ENCODE measurements at places on chromosomes 2 and 18.

- DNase-seq, result peak; percentile 91
Measured at GRCh38 chr2:206084439-206084869, 1.5 kb downstream of the INO80D start.

DNA sequence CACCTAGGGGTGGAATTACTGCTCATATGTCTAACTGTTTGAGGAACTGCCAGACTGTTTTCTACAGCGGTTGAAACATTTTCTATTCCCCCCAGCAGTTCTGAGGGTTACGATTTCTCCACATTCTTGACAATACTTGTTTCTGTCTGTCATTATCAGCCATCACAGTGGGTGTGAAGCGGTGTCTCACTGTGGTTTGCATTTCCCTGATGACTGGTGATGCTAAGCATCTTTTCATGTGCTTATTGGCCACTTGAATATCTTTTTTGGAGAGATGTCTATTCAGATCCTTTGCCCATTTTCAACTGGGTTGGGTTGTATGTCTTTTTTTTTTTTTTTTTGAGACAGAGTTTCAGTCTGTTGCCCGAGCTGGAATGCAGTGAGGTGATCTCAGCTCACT, 63.0 kb downstream of the ADNP2 start:
- no peak for DNase-seq

- DNase-seq, result no peak
Measured at GRCh38 chr2:47815764-47816163, 32.8 kb downstream of the MSH6 start.

DNA sequence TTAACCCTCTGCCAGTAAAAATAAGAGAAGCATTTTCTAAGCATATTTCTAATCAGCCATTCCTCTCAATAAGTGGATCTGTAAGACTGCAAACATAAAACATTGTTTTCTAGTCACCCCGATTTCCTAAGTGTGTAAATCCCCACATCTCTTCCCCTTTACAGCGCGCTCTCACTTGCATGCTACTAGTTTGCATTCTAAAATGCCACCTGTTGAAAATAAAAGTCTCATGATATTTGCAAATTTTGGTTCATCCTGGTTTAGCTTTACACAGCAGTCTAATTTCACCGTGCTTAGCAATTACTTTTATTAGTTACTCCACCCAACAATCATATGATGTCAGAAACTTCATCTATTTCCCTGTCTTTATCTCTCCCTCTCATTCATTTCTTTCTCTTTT, 1230.7 kb upstream of the ZEB2 start:
- DNase-seq, result no peak

DNA sequence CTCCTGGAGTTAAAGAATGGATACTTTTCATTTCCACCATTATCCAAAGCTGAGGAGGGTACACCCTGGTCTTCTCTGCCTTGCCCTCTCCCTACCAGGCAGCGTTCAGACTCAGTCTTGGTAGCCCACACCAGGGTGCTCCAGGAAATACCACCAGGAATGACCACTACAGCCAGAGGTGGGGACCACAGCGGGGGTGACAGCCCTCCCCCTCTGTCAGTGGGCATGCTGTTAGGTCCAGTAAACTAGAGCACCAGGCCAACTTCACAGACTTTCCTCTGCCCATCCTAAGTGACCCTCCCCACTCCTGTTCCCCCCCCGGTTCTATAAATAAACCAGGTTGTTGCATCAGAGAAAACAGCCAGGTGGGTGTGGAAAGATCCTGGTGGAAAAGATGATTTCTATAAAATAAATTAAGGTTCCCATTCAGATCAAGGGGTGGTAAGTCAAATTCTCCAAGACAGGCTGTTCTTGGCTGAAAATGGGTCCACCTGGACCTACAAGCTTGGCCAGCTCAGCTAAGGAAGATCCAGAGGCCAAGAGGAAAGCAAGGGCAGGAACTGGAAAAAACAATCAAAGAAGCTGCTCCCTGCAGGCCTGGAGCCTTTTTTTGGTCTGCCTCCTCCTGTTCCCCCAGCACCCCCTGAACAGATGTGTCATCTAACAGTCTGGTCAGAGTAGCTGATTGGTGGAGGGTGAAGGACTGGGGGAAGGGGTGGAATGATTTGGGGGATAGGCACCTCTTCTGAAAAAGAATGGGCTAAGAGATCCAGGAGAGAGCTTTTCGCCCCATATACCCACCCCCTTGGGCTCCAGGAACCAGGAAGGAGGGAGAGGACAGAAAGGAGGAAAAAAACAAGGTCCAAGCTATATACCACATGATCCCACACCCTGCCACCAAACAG, 2.3 kb downstream of the RAB11FIP5 start:
- peak; percentile 66 for DNase-seq

DNA sequence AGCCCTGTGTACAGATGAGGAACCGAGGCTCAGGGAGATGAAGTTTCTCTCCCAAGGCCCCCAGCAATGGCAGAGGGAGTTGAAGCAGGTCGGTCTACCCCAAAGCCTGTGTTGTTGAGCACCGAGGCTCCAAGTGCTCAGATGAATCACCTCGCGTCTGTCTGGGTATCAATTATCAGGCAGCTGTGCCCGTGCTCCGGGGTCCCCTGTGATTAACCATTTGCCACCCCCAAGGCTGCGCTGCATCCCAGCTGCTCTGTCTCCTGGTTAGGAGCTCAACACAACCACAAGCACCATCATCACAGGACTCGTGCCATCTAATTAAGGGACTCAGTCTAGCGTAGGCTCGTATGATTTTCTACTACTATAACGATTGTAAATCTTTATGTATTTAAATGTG, 27.1 kb downstream of the LIPG start:
- no peak for DNase-seq

- DNase-seq, result no peak
Measured at GRCh38 chr2:79432731-79433146, 80.1 kb upstream of the CTNNA2 start.

GRCh38 chr2:231970461-231970860, 8.9 kb downstream of the DIS3L2 start:
- DNase-seq, result peak; percentile 68

DNA sequence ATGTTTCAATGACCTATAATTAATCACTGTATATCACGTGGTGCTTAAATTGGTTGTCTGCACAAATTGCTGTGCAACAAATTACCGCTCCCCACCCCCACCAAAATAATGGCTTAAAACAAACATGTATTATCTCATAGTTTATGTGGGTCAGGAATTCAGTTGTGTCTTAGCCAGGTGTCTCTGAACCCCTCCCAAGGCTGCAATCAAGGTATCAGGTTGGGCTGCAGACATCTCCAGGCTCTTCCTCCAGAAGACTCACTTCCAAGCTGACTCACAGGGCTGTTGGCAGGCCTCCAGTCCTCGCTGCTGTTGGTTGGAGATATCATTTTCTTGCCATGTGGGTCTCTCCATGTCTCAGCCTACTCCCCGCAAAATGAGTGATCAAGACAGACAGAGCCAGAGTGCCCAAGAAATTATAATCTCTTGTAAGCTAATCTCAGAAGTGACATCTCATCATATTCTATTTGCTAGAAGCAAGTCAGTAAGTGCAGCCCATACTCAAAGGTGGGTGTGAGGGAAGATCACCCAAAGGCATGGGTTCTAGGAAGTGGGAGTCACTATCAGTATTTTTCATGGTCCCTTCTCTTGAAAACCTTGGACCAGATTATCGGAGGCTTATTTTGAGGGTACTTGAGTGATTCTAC, 38.4 kb downstream of the SPC25 start:
- peak; percentile 27 for DNase-seq

- no peak for DNase-seq
Measured at GRCh38 chr2:11722292-11723060, 24.0 kb upstream of the LPIN1 start.

- no peak for DNase-seq
Measured at GRCh38 chr2:191126386-191127085, 24.3 kb downstream of the STAT4 start.

GRCh38 chr2:202104286-202104870, 31.3 kb downstream of the KIAA2012 start:
- DNase-seq, result peak; percentile 59

GRCh38 chr2:170157025-170157684, 20.8 kb upstream of the MYO3B start:
- DNase-seq, result no peak

DNA sequence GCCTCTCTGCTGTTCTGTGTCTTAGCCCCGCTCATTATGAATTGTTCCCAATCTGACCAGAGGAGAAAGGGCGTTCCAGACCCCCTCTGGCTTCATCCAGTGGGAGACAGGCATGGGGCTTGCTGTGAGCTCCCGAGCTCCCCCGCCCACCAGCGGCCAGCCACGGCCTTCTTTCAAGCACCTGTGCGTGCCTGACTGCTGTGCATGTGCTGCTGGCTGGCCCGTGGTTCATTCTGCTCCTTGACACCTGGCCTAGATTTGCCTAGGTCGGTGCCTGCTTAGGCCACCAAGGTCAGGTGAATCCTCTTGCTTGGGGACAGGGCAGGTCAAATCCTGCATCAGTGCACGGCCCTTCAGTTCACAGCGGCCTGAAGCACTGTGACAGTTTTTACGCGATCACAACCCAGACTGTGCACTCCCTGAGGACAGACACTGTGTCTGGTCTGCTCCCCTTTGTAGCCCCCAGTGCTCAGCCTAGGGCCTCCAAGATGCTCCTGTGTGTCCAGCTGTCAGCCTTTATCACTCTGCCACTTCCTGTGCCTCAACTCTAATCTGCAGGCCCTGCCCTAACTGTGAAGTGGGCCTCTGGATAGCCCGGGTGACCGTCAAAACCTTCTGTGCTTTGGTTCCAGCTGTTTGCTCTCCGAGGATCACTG, 3.6 kb upstream of the LPIN1 start:
- no peak for DNase-seq

DNA sequence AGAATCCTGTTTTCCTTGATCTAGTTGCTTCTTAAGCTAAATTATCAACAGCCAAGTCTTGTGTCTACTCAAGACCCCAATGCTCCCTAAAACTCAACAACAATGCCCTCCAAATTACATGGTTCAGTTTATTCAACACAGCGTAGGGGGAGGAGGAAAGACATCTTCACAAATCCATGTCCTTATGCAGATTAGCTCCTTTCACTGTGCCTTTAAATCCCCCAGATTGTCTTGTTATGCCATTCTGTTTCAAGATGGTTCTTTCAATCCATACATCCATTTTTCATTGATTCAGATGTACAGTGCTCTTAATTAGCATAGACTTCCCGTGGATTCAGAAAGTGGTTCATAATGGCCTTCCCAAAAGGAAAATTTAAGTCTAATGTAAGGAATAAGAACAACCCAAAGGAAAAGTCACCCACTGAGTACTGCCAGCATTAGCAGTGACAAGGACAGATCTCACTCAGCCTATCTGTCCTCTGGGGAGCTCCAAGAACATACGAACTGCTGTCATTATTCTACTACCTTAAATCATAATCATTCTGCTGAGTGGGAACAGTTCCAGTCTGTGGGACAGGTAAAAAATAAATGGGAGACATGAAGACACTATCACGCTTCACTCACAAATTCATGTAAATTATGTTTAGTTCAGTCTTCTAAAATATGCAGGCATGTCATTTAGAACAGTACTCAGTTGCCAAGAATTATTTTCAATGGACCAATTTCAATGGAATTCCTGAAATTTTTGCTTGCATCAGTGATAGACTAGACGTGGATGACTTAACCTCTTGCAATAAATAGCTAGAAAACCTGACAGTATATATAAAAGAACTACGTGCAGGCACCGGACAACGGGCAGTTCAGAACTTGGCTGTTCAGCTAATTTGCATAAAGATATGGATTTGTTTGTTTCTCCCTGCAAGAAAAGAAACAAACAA, 58.9 kb upstream of the RNU4ATAC start:
- no peak for DNase-seq

- no peak for DNase-seq
Measured at GRCh38 chr2:169963786-169964185, 136.5 kb downstream of the UBR3 start.

DNA sequence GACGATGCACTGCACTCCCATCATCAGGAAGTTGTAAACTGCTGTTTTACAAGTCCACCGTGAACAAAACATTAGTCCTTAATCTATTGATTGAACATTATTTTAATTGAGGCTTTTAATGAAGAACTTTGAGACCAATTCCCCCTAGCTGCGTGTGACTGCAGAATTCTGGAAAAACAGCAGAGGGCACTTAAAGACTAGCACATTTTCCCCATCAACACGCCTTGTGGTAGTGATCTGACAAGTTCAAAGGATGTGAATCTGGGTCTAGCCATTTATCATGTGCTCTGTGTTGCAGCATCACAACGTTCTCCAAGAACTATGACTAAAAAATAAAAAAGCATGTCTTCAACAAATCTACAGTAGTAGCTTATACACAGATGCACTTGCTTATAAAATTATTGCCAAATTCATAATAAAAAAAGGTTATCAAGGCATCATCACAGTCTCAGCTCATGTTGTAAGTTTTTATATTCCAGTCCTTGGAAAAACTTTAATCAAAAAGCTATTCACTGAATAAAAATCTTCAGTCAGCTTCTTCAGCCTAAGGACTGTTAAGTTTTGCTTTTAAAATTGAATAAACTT, 35.8 kb downstream of the SKOR2 start:
- DNase-seq, result peak; percentile 82

- DNase-seq, result no peak
Measured at GRCh38 chr18:27673861-27674260, 488.8 kb upstream of the CHST9 start.

DNA sequence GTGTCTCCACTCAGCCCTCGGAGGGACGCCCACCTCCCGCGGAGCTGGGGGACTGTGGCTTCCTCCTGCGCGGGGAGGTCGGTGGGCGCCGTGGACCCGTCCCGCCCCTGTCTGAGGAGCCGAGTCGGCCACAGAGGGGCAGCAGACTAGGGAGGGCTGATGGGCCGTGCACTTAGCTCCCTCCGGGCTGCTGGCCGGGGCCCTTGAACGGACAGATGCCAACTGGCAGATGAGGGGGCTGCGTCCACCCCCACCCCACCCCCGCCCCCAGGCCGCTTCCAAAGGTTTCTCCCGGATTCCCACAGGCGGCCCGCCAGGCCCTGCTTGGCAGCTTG, 10.4 kb upstream of the UBE2F start:
- no peak for DNase-seq

GRCh38 chr2:143347271-143347695, 218.1 kb downstream of the ARHGAP15 start:
- DNase-seq, result no peak

GRCh38 chr2:196263181-196263747, 91.9 kb upstream of the STK17B start:
- no peak for DNase-seq

- DNase-seq, result no peak
Measured at GRCh38 chr2:202196727-202197126, 41.7 kb downstream of the SUMO1 start.

GRCh38 chr2:143177096-143177786, 48.0 kb downstream of the ARHGAP15 start:
- DNase-seq, result no peak

DNA sequence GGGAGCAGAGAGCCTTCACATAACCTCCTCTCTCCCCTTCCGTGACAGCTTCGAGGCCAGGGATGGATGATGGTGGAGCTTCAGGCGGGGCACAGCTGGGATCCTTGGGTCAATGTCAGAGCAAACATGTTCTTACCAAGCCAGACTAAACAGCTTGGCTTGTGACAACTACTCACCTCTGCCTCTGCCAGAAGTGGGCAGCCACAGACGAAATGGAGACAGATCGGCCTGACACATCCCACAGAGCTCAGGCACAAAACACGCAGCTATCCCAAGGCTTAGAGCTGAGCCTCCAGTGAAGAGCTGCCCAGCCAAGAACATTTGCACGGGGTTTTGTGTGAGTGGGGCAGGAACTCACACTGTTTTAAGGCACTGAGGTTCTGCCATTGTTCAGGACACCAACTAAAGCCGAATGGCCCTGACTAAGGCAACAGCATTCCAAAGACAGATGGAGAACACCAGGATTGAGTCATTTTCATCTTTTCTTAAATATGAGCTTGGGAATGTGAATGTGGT, 12.8 kb downstream of the PXDN start:
- DNase-seq, result no peak

- DNase-seq, result no peak
Measured at GRCh38 chr18:56662902-56663301, 11.7 kb downstream of the WDR7 start.

Data from RKO (cell line).